ENCODE measurements at places on chromosomes 6 and 20. TPM values are rescaled to one million over a fixed set of nuclear protein-coding genes. Genes with fewer than 3 reads are reported as not detected.

The ADGRB3 gene
- not detected for total RNA-seq

The CFAP206 gene
- 0.54 TPM for total RNA-seq

The GABRR1 gene
- not detected for total RNA-seq

The DDO gene
- not detected for total RNA-seq

The CTCFL gene
- total RNA-seq, result 0.34 TPM

The VPS16 gene
- 38.1 TPM for total RNA-seq

The HLA-F gene
- 24.6 TPM for total RNA-seq

The COL21A1 gene
- not detected for total RNA-seq

The TFAP2A gene
- total RNA-seq, result 24.3 TPM

The BPI gene
- not detected for total RNA-seq

DNA sequence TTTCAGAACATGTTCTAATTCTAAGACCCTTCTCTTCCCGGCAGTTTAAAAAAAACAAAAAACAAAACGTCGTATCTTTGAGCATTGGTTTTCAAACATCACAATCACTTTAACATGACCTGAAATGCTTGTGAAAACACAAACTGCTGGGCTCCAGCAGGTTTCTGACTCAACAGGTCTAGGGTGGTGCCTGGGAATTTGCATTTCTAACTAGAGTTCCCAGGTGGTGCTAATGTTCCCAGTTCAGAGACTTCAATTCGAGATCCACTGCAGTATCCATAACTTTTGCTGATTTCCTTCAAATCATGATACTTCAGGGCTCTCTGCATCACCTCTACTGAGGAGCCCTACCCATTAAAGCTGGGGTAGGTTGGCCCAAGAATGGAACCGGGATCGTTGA lies 850 bp upstream of the SMPDL3A start:
- DNase-seq, result no peak

DNA sequence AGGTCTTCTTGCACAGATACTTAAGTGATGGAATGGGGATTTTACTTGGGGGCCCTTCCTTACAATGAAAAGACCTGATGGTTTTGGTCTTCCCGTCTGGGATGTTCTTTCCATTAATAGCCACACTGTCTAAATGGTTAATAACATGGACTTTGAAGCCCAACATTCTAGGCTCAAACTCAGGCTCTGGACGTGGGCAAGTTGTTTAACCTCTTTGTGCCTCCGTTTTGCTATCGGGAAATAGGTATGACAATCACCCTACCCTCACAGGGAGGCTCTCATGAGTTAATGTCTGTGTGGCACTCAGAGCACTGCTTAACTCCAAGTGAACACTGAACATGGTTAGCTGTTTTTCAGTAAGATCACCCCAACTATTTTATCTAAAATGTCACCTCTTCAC lies 360.7 kb upstream of the FLRT3 start:
- no peak for DNase-seq

DNA sequence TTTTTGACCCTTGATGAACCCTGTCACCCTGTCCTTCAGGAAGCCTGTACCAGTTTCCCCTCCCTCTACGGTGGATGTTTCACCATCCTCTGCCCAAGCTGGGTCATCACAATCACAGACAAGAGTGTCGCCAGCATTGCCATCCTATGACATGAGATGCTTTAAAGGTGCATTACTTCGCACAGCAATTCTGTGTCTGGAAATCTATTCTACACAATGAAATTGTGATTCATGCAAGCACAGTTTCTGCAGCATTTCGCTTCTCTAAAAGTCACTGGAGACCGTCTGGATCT lies 2.5 kb upstream of the ULBP2 start:
- DNase-seq, result no peak

- DNase-seq, result no peak
Measured at GRCh38 chr20:2088891-2089290, 12.7 kb upstream of the STK35 start.

DNA sequence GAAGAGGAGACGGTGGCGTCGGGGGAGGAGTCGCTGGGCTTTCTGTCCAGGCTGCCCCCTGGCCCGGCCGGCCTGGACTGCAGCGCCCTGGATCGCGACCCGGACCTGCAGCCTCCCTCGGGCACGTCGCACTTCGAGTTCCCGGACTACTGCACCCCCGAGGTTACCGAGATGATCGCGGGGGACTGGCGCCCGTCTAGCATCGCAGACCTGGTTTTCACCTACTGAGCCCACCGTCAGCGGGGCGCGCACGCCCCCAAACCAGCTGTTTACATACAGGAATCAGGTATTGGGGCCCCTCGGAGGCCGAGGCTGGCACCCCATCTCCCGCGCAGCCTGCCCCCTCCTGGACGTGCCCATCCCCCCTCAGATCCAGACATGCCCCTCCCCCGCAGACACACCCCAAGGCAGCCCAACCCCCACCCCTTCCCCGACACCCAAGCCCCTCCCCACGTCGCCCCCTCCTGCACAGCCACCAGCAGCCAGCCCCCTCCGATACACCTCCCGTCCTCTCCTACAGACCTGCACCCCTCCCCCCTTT lies 1.4 kb downstream of the SOX12 start:
- no peak for DNase-seq

GRCh38 chr20:19256085-19256484 lies 43.6 kb downstream of the SLC24A3 start:
- DNase-seq, result no peak

DNA sequence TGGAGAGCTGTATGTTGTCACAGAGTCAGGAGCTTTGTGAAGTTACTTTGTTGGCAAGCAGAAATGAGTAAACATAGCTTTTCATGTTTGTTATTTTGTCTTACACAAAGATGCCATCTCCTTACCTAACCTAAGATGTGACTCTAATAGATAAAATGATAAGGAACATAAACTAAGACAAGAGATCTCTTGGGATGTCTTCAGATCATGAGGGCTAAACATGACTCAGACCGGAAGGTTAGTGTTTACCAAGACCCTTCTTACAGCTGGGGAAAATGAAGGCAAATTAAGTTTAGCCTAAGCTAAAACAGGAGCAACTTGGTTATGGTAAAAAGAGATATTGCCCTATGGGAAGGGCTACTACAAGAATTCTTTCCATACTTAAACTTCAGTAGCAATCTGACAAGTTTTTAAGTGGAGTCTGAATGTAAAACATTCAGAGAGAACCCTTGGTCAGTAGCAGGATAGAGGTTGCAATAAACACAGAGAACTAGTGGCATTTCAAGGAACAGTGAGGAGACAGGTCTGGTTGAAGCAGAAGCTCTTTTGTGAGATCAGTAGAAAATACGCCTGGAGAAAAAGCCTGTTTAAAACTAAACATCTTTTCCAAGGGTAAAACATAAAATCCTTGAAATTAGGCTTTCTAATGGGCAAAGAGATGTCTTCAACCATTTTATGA lies 29.9 kb downstream of the SGK1 start:
- no peak for DNase-seq

DNA sequence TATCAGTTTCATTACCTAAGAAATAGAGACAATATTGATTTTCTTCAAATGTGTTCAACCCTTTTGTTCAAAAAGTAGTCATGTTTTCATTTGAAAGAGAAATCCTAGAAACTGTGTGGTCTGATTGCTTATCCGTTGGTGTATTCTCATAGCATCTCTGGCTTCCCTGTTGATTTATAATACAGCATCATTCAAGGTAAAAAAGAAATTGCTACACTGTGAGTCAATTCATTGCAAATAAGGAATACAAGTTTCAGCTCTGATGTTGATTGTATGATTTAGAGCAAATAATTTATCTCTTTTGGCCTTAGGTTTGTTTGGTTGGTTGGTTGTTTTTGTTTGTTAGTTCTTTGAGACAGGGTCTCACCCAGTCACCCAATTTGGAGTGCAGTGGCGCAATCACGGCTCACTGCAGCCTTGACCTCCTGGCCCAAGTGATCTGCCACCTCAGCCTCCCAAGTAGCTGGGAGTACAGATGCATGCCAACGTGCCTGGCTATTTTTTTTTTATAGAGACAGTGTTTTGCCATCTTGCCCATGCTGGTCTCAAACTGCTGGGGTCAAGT lies 185.5 kb upstream of the TNFAIP3 start:
- no peak for DNase-seq

DNA sequence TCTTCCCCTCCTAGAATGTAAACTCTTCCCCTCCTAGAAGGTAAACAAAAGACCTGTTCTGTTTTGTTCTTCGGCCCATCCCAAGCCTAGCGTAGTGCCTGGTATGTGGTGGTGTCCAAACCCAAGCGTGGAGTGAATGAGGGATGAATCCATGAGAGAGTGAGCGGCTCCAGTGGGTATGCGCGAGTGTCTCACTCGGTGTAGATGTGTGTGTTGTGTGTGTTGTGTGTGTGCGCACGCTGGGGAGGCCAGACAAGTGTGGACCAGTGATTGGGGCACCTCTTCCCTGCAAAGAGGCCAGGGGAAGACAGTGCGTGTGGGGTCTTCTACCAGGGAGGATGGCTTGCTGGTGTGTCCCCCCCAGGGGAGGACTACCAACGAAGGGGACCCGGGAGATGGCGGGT lies 392 bp upstream of the SLC2A10 start:
- no peak for DNase-seq

- no peak for DNase-seq
Measured at GRCh38 chr6:628766-629165, 28.1 kb downstream of the HUS1B start.

DNA sequence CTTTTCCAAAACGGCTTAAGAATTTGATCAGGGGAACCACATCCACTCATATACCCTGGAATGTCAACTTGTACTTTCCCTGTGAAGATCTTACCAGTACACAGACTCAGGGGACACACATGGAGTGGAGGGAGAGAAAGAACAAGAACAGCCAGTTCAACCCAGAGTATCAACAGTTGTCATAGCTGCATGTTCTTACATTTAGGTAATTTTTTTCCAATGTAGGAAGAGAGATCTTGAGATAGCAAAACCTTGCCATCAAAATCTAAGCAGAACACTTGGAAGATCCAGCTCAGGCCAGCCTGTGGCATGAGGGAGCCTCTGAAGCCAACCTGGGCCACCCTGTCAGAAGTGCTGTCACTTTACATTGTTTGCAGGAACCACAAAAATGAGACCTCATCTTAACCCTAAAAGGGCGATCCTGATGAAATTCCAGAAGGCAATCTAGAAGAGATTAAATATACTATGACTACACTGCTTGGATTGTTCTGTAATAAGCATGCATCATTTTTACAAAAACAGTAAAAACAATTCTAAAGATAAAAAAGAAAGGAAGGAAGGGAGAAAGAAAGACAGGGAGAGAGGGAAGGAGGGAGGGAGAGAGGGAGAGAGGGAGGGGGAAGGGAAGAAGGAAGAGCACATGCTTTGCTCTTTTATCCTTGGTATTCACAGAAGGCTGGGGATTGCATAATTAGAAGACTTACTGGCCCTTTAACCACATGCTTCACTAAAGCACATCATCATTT lies 124.7 kb upstream of the TCF21 start:
- no peak for DNase-seq

GRCh38 chr6:92810913-92811312 lies 608.4 kb downstream of the EPHA7 start:
- peak; percentile 3 for DNase-seq

DNA sequence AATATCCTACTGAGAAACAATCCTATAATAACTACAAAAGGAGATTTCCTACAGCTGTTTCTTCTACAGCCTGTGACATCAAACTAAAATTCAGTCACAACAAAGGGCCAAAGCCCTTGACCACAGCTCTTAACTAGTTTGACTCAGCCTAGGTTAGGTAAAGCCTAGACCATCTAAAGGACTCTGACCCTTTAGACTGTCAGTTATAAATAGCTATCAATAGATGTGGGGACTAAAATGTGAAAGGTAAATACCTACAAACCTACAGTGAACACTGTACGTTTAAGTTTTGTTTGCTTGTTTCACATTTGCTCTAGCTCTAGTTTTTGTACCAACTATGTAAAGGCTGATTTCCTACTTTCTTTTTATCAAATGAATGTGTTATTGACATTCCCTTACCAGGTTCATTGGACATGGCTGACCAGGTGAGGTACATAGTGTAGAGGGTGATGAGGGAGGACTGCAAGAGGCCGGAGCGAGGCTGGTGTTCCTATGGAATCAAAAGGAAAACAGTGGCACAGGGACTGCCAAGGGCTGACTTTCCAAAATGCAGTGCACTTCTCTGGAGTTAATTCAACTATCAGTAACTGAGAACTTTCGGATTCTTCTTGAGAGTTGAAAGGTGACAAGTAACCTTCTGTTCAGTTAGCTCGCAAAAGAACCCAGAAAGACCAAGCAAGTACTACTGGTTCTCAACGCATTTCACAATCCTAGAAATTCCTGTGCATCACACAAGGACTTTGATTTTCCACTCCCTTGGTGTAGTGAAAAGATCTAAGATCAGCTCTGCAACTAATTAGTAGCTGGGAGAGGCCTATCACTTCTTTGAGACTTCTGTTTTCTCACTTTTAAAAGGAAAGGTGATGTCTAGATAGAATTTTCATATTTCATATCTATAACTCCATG lies 17.2 kb downstream of the SERINC3 start:
- no peak for DNase-seq

DNA sequence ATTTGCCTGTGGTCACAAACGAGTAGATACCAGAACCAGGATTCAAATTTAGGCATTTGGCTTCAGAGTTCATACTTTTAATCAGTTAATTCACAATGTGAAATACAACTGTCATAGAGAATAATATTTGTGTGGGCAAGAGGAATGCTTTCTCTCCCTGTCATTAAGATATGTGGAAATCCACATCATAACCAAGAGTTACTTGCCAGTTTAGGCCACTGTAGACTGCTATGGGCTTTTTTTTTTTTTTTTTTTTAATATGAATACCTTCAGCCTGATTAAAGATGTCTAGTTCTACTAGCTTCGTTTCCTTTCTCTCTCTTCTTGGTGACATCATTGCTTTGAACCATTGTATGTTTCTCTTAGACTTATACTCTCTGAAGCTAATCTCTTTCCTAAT lies 244.9 kb downstream of the ZFAND3 start:
- no peak for DNase-seq

DNA sequence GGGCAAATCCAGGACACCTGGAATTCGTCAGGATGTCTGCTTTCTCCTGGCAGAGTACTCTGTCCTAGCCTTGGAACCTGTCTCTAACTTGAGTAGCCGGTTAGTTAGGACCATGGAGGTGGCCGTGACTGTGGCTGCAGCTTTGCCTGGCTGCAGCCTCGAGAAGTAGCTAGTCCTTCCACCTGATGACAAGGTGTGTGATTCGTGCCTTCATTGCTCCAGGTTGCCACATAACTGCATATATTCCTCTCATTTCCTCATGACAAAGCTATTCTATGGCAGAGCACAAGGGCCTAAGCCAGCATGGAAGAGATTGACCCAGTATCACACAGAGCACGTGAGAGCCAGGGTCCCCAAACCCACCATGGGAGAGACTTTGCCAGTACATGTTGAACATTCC lies 39.8 kb upstream of the KIF25 start:
- peak; percentile 8 for DNase-seq

DNA sequence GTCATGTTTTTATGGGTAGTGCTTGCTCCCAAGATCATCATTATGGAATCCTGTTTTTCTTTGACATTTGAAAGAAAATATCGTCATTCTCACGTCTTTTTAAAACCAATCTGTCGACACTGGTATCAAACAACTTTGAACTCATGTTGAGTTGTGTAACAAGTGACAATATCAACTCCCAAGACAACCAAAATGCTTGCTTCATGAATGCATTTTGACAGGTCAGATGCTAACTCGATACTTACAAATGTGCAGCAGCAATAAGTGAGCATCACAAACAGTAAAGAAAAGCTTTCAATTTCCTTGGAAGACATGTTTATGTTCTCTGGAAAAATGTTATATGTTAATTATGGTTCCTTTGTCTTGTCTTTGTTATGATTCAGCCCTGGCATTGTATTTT lies 125.9 kb downstream of the EPHA7 start:
- DNase-seq, result no peak

Measured in HCT116 (cell line).